ENCODE measurements at places on chromosomes 7 and 10.

DNA sequence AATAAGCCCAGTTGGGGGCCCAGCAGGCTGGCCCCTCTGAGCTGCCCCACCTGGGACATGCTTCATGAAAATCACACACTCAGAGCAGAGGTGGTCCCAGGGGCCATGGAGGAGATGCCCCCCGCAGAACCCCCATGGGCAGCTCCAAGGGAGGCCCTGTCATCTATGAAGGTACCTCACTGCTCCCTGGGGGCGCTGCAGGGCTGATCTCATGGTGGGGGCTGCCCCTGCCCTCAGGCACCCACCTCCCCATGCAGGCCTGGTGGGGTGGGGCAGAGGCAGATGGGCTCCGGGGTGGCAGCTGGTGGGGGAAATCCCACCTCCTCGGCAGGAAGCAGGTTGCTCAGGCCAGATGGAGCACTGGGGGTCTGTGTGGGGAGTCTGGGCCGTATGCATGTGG, 60.5 kb downstream of the YKT6 start:
- DNase-seq: no peak

DNA sequence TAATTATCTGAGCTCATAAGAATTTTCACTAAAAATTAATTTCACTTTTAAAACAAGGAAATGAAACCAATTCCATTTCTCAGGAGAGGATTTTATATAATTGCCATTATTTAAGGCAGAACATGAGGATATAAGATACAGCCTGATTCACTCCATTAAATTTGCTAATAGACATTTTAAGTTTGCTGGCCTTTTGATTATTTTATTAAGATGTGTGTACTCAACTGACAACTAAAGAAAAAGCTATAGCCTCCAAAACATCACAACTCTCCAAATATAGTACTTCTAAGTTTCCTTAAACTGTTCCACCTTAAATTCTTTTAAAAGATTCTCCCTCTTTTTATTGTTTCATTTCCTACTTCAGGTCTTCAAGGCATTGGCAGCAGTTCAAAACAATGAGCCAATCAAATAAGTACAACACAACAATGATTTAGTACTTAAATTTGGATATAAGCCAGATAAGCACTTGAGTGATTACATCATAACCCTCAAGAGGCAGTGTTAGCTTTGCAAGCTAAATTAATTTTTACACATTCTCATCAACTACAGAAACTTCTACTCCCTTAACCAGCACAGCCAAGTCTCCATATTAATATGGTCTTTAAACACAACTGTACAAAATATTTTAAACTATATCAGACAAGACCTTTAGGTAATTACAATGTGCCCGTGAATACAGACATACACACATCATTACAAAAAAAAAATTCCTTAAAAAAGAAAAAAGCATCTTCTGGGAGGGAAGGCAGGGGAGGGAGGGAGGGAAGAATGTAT, 121.8 kb downstream of the KMT2C start:
- DNase-seq: peak; percentile 91

- DNase-seq: no peak
Measured at GRCh38 chr10:27695706-27696105, 49.9 kb downstream of the MKX start.

- DNase-seq: no peak
Measured at GRCh38 chr7:132643302-132643701, 67.0 kb upstream of the PLXNA4 start.

- no peak for DNase-seq
Measured at GRCh38 chr7:80511964-80512363, at the start of gene GNAT3. GNAT3 (minus strand) TSS chr7:80512064; CDS start chr7:80511926, 138 bp downstream.

DNA sequence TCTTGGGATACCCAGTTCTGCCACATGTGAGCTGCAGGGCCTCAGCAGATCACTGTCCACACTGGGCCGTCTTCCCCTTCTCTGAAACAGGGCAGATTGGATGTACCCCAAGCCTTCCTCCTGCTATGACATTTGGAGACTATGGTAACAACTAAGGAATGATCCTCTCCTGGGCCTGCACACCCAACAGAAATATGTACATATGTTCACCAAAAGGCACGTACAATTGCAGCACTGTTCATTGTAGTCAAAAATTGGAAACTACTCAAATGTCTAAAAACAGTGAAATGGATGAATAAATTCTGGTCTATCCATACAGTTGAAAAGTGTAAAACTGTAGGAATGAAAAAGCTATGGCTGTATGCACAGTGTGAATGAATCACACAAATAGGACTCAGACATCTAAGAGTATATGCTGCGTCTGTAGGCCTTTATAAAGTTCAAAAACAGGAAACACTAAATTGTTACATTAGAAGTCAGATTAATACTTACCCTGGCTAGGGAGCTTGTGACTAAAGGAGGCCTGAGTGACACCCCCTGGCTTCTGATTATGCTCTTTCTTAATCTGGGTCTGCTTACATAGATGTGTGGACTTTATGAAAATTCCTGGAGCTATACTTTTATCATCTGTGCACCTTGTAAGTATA, 16.1 kb upstream of the XPNPEP1 start:
- DNase-seq: no peak

- no peak for DNase-seq
Measured at GRCh38 chr10:47349516-47349915, 1.4 kb downstream of the RBP3 start.

DNA sequence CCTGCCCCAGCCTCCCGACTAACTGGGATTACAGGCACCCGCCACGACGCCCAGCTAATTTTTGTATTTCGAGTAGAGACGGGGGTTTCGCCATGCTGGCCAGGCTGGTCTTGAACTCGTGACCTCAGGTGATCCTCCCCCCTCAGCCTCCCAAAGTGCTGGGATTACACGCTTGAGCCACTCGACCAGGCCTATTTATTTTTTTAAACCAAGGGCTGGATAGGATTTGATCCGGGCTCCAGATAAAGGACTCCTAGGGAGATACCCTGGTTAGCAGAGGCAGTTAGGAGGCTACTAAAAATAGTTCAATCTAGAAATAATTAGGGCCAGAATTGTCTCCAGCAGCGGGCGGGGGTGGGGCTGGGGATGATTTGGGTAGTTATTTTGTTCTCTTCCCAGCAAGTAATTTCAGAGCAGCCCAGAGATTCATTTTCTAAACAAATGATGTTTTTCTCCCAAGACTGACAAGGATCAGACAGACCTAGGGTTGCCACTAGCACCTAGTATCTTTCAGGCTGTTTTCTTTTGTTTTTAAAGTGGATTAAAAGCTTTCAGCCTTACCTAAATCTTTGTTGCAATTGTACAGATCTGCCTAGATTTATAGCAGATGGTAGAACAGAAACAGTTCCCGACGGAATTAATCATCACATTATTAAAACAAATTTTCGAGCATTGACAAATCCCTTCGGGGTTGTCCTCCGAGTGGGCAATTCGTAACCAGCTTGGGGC, 859 bp upstream of the SMC3 start:
- no peak for DNase-seq

GRCh38 chr10:14336736-14337135, 6.0 kb upstream of the FRMD4A start:
- DNase-seq: no peak

DNA sequence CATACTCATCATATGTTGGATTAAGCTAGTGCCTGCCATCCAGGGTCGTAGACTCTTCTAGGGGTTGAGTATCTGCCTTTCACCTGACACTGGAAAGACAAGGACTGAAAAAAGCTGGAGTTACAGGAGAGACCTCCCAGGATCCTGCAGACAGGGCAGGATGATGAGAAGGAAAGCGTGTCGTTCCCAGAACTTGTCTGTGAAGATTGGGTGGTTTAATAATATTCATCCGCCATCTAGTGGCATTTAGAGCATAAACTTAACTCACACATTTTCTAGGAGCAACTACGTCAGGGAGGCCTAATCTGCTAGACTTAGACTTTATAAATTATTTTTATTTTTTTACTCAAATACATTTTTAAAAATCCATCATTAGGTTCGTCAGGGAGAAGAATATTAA, 59.6 kb downstream of the ADRB1 start:
- DNase-seq: peak; percentile 30
